ENCODE measurements at places on chromosomes 2 and 18. TPM values are rescaled to one million over a fixed set of nuclear protein-coding genes. Genes with fewer than 3 reads are reported as not detected.

DNA sequence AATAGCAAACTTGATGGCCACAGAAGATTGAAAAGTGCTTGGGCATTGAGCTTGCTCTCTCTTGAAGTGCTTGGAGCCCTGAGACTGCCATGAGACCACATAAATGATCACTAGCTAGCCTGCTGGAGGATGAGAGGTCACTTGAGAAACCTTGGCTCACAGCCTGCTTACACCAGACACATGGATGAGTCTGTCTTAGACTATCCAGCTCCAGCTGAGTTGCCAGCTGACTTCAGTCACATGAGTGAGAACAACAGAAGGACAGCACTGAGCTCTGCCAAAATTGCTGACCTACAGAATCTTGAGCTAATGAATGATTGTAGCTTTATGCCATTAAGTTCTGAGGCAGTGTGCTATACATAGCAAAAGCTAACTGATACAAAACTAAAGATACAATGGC is 18.1 kb downstream of the NABP1 start:
- no peak for DNase-seq

- no peak for DNase-seq
These were observed 1.9 kb downstream of the GLI2 start for GRCh38 chr2:120737340-120738101.

DNA sequence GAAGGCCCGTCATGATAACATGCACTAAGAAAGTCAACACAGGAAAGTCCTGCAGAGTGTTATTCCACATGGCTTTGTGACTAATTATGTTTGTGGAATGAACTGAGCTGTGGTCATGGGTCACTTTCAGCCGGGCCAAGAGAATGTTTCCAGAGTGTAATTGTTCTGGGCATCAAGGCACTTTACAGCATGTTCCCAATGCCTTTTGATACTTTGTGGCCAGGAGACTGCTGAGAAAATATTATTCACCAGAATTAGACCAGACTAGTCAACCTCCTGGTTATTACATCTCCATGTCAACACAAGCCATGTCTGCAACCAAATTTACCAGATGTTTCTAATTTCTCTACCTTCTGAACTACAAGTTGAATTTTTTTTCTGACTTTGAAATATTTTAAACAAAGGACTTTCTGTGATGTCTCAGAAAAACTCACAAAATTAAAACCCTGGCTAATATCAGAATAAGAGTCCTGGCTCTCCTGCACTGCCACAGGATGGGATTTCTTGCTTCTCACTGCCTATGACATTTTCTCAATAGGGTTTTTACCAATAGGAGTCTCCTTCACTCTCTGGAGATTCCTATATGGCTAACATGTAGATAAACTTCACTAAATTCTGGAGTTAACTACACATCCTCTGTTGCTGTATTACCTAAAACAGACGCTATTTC is 90.6 kb upstream of the WDR75 start:
- no peak for DNase-seq

DNA sequence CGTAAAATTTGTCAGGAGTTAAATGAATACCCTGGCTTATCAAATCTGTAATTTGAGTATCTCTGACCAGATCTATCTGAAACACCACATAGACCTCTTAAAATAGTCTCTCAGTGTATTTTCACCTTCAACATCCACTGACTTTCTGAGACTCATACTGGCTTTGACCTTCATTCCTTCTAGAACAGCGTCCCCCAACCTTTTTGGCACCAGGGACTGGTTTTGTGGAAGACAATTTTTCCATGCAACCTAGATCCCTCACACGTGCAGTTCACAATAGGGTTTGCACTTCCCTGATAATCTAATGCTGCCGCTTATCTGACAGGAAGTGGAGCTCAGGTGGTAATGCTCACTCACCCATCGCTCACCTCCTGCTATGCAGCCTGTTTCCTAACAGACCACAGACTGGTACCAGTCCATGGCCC is 3.2 kb downstream of the NBAS start:
- no peak for DNase-seq

- DNase-seq: no peak
These were observed 22.0 kb upstream of the PELI1 start for GRCh38 chr2:64166212-64166611.

GRCh38 chr2:60644951-60645350 is 91.5 kb upstream of the BCL11A start:
- DNase-seq: no peak

- DNase-seq: no peak
These were observed 8.9 kb downstream of the TMSB10 start for GRCh38 chr2:84914334-84914733.

DNA sequence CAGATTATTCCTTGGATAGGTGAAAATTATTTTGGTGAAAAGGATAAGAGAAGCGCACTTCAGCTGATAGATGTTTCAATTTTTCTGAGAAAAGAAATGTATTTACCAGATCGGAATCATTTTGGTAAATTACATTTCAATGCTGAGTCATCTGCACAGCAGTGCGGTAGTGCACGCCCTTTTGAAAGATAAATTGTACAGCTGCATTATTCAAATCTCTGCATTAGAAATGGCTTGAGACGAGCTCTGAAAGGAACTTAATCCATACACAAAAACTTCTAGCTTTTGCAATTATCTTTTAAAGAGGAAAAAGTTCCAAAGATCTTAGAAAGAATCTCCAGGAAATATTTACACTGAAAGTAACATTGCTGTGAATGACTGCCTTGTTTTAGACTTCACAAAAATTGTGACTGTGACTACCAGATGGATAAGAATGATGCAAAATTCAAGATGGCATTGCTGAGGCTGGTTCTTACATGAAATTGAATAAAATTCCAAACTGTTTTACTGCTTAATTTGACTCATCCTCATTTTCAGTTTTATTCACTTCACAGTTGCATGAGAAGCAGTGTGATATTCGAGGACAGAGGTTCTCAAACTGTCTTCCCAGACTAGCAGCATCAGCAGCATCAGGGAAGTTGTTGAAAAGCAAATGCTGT is 161.7 kb downstream of the RND3 start:
- DNase-seq: no peak

- no peak for DNase-seq
These were observed 255.2 kb downstream of the ACKR3 start for GRCh38 chr2:236824836-236825235.

- DNase-seq: no peak
These were observed 54.2 kb upstream of the FMNL2 start for GRCh38 chr2:152280780-152281179.

DNA sequence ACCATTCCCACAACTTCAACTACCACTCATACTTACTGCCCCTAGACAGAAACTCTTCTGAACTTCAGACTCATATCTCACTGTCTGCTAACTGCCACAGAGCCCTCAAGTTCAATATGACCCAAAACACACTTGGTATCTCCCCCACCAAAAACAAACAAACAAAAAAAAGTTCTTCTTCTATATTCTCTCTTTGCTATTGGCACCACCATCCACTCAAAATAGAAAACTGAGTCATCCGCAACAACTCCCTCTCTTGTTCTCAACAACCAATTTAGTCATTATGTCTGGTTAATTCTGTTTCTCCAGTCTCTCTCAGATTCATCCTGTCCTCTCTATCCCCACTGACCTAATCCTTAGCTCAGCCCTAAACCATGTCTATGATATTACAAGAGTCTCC is 7.2 kb upstream of the DCTN1 start:
- peak; percentile 19 for DNase-seq

GRCh38 chr2:132623096-132623839 is 46.7 kb downstream of the LYPD1 start:
- DNase-seq: no peak

GRCh38 chr2:201118961-201119854 is 3.2 kb downstream of the CFLAR start:
- no peak for DNase-seq

GRCh38 chr2:190990132-190990531 is 23.8 kb downstream of the STAT1 start:
- DNase-seq: no peak

DNA sequence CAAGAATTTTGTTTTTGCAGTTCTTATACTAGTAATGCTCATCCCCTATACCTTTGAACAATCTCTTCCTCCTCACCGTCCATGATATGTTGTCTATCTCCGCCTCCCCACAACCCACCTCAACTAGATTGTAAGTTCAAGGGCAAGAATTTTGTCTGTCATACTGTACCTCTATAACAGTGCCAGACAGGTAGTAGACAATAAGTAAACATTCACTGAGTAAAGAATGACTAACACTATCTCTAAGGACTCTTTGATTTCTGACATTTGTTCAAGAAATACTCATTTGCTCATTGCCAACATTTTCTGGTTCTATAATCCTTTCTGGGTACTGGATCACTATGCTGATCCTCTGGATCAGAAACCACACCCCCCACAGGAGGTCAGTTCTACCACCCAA is 82.4 kb downstream of the EXOC6B start:
- DNase-seq: no peak

GRCh38 chr18:3923750-3924149 is 473.8 kb downstream of the TGIF1 start:
- no peak for DNase-seq

GRCh38 chr2:134405611-134406081 is 151.8 kb downstream of the MGAT5 start:
- DNase-seq: no peak

DNA sequence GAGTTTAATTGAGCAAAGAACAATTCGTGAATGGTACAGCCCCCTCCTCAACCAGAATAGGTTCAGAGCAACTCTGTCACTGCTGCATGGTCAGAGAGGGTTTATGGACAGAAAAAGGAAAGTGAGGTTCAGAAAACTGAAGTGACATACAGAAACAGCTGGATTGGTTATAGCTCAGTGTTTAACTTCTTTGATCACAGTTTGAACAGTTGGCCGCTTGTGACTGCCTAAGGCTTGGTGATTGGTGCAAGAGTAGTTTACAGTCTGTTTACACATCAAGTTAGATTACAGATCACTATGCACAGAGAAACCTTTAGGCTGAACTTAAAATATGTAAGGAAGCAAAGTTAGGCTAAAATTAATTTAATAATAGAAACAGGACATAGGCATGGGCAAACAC is 459.2 kb downstream of the KCNJ3 start:
- DNase-seq: no peak

- DNase-seq: no peak
These were observed 460.4 kb downstream of the STK39 start for GRCh38 chr2:167787021-167787420.

- no peak for DNase-seq
These were observed 151.6 kb upstream of the ZNF236 start for GRCh38 chr18:76670564-76671288.

DNA sequence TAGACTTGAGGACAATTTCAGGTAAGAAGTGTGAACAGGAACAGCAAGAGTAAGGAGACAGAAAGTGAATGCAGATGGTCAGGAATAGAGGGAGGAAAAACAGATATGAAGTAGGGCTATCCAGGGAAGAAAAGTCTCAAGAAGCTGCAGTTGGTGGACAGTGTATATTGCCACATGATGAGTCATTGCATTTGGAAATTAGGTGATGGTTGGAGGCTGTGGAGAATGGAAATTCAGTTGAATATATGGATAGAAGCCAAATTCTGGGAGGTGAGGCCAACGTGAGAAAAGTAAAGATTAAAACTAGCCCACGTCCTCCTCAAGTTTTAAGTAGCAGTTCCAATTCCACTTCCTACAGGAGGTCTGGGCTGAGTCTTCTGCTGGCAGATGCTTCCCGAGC is 158.4 kb downstream of the UBE2E3 start:
- no peak for DNase-seq

- no peak for DNase-seq
These were observed 41.7 kb downstream of the POLR1A start for GRCh38 chr2:86064006-86064405.

GRCh38 chr2:32342801-32343200 is 14.0 kb upstream of the BIRC6 start:
- DNase-seq: no peak

CYTIP gene
- 460 TPM for total RNA-seq

SATB2 gene
- 0.82 TPM for total RNA-seq

TBR1 gene
- 0.05 TPM for total RNA-seq

CXCR1 gene
- not detected for total RNA-seq

DSC2 gene
- total RNA-seq: not detected

IL37 gene
- not detected for total RNA-seq

TMEM247 gene
- not detected for total RNA-seq

CAPN13 gene
- total RNA-seq: not detected

ITPRIPL1 gene
- 28.0 TPM for total RNA-seq

AGXT gene
- total RNA-seq: not detected

Data from activated T-cell treated with anti-CD3 and anti-CD28 coated beads, Interleukin-2, amount 50 U/mL, for 72 hours (primary cell).